ENCODE measurements at places on chromosomes 5 and 9.

DNA sequence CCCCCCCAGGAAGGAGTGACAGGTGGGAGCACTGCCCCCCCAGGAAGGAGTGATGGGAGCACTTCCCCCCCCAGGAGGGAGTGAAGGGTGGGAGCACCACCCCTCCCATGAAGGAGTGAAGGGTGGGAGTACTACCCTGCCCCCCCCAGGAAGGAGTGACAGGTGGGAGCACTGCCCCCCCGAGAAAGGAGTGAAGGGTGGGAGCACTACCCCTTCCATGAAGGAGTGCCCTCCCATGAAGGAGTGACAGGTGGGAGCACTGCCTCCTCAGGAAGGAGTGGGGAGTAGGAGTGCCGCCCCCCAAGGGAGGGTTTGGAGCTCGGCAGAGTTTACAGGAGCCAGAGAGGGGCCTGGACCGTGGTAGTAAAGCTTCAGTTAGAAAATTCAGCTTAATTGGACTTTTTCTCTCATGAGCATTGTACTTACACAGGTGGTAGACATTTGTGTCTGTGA, 100.7 kb downstream of the CACNA1B start:
- no peak for DNase-seq

DNA sequence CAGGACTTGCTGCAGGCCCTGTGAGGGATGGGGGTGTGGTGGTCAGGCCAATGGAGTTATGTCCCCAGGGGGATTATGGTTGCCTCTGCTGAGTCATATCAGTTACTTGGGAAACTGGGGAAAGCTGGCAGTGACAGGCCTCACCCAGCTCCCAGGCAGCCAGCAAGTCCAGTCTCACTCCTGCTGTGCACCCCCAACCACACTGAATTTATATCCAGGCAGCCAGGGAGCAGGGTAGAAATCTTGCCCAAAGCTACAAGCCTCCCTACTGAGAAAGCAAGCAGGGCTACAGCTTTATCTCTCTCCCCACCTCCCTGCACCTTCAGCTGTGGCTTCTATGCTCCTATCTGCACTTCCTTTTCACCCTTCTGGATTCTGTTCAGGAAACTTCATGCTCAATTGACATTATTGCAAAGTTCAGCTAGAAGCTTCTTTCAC, 2076.0 kb upstream of the CDH9 start:
- no peak for DNase-seq

- DNase-seq: no peak
Observed at GRCh38 chr9:124500796-124501611, 6.2 kb downstream of the NR5A1 start.

DNA sequence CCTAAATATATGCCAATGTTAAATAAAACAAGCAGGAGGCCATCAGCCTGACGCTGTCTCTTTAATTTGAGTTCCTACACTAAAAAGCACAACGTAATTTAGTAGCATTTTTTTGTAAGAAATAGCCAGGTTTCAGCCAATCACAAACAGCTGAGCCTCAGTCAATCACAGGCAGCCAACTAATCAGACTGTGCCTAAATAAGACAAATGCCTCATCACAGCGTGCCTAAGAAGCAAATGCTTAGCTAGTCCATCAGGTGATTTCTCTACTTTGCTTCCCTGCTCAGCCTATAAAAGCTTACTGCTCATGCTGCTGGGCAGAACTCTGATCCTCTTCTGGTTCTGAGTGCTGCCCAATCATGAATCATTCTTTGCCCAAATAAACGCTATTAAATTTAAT, 38.3 kb upstream of the RORB start:
- no peak for DNase-seq

DNA sequence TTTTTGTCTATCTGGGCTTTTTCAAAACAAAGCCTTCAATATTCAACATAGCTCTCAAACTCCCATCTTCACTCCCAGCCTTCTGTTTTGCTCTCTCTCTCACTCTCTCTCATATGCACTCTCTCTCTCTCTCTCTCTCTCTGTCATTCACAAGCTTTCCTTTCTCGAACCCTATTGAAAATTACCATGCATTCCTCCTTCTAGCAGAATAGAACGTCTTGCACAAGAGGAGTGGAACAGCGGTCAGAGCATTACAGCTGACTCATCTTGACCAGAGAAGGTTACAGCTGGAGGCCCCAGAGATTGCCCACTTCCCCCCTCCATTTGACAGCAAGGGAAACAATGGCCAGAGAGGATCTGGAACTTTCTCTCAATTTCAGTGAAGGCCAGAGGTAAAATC, 51.0 kb upstream of the LIFR start:
- DNase-seq: no peak

DNA sequence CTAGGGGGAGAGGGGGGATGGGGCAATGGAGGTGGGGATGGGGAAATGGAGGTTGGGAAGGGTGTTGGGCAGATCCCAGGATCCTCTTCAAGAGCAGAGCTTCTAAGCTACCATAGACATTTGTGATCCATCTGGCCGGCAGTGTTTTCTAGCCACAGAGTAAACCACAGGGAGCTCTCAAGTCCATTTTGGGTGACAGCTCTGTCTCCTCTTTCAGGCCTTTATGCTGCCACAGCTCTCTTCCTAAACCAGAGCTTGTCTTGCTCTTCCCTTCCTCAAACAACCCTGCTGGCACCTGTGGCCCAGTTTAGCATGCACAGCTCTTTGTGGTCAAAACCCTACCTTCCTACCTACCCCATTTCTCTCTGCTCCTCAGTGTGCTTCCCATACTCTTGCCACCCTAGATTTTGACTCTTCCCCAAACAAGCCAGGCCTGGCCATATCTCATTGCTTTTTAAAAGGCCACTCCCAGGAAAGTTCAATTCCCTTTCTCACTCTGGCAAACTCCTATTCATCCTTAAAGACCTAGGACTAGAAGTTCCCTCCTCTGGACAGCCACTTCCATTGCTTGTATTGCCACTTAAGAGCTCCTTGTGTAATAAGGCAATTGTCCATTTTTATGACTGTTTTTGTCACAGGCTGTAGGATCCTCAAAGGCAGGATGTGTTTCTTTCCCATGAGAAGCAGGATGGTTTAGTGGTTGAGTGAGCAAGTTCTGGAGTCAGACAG, 84.3 kb upstream of the PANK3 start:
- no peak for DNase-seq

DNA sequence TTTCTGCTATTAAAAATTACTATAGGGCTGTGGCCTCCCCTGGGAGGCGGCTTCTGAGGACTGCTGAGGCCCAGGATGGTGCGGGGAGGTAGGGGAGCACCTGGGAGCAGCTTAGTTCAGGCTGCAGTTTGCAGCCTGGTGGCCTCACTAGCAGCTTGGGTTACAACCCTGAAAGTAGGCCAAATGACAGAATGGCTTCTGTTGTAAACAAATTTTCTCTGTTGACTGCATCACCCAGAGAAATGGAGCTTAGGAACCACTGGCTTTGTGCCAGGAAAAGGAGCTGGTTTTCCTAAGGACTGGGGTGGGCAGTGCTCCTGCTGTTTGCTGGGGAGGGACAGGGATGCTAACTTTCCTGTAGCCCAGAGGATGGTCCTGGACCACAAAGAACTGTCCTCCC, 130.3 kb downstream of the ENTREP1 start:
- no peak for DNase-seq

GRCh38 chr9:18127499-18127875, 346.5 kb upstream of the ADAMTSL1 start:
- no peak for DNase-seq

DNA sequence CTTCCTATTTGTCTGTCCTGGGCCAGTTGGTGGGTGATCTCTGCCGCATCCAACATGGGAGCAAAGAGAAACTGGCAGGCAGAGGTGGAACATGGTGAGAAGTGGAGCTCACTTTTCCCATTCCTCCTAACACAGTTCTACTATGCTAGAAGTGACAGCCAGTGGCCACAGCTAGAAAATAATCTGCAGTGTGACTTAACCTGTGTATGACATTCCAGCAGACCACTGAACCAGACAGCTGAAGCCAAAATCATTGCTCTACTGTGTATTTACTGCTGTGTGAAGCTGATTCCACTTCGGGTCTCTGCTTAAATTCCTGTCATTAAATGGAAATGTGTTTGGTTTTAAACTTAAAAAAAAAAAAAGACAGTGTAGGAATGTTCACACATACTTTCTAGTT, 523.0 kb downstream of the MTRR start:
- DNase-seq: no peak

DNA sequence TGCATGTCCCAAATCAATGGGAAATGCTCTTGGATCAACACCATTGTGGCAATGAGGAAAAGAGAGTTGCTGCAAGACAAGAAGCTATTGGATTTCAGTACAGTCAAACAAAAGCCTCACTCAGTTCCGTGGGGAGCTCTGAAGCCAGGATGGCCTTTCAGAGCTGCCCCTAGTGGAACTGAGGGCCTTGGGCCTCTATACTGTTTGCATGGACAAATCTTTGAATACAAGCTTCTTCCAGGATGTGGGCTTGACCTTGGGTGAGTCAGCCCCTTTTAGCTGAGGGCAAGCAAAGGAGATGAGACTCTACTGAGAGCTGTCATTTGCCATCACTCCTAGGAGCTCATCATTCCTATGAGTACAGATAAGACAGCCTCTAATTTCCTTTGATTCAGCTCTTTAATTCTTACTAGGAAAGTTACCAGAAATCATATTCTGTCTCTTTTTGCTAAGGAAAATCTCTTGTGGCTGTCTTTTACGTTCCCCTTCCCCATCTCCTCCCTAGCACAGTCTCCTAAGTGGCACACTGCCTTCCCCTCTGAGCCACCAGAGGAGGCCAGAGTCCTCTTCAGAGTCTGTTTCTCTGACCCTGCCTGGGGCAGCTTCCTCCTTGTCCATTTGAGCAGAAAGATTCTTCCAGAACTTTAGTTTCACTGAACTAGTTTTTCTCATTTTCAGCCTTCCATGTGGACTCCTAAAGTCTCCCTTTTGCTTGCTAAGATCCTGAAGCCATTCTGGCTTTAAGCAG, 168.8 kb upstream of the POC5 start:
- DNase-seq: no peak

GRCh38 chr9:93028448-93029006, 30.0 kb upstream of the SUSD3 start:
- no peak for DNase-seq

DNA sequence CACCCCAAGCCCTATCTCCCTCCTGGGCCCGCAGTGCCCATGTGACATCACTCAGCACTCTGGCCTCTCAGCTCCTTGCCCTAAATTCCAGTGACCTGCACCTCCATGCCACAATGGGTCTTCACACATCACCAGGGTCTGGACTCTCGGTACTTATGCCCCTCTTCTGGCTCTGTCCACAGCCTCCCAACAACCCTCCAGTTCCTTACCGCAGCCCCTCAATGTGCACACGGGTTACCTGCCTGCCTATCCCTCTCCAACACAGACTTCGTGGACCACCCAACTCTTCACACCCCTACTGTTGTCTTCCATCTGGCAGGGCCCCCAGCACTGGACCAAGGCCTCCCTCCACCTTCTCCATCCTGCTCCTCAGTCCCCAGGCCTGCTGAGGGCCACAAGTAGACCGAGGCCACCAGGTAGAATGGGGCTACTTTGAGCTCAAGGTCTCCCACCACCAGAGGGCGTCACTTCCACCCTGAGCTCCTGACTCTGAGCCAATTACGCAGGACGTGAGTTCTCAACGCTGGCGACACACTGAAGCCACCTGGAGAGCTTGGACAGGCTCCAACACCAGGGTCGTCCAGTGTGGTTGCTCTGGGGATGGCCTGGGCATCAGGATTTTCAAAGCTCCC, 172.1 kb downstream of the GABBR2 start:
- no peak for DNase-seq

DNA sequence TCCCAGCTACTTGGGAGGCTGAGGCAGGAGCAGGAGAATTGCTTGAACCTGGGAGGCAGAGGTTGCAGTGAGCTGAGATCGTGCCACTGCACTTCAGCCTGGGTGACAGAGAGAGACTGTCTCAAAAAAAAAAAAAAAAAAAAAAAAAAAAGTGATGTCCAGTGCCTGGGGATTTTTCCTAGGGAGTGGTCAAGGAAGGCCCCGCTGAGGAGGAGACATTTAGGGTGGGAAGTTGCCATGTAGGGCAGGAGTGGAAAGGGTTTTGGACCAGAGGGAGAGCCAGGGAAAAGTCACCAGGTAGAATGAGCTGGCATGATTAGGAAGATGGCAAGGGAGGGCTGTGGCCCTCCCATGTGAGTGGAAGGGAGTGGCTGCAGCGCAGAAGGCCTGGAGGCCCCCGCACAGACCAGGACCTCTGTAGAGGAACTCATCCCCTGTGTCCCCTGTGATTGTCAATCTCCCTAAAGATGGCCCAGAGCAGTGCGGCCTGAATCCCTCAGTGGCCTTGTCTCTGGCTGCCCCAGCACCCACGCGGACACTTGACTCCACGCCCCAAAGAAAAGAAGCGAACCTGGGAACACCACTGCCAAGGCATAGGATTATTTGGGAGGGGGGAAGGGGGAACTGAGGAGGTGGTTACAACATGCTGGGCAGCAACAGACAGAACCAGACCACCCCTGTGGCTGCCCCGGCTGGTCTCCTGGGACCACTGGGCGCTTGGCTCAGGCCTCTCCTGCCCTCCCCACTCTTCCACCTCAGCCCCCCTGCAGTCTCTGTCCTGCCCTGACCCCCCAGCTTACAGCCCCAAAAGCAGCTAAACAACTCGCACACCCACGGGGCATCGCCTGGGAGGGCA, 2.6 kb upstream of the SQSTM1 start:
- DNase-seq: no peak

- DNase-seq: no peak
Observed at GRCh38 chr9:8705861-8706260, 906.3 kb upstream of the DMAC1 start.

GRCh38 chr5:137441476-137441875, 57.6 kb downstream of the SPOCK1 start:
- DNase-seq: no peak

GRCh38 chr5:172362755-172363154, 79.2 kb upstream of the UBTD2 start:
- no peak for DNase-seq

GRCh38 chr5:172973127-172973916, 10.2 kb upstream of the ATP6V0E1 start:
- no peak for DNase-seq

DNA sequence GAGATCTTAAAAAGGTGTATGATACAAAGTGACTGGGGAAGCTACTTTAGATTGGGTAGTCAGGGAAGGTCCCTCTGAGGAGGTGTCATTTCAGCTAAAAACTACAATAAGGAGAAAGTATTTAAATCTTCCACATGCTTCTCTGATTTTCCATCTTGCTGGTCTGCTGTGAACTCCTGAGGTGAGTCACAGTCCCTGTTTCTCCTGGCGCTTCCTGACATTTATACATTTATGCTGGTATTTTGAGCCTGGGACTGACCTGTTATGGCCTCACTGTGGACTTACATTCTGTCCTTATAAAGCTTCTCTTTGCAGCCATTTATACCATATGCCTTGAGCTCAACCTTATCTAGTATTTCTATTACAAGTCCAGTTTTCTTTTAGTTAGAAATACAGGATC, 95.1 kb downstream of the MED27 start:
- no peak for DNase-seq

- no peak for DNase-seq
Observed at GRCh38 chr9:97438666-97439065, 26.8 kb downstream of the TDRD7 start.

GRCh38 chr9:27369591-27369990, 72.6 kb upstream of the EQTN start:
- DNase-seq: no peak

- DNase-seq: no peak
Observed at GRCh38 chr5:31819926-31820516, 181.1 kb downstream of the PDZD2 start.

Measured in stimulated activated CD4-positive, alpha-beta T cell treated with anti-CD3 and anti-CD28 coated beads, Interleukin-1b, Interleukin-23, amount 100 ng/mL, for 24 hours (primary cell).